Stimulated activated CD8-positive, alpha-beta memory T cell treated with anti-CD3 and anti-CD28 coated beads, Interleukin-7, amount 100 ng/mL, for 1 hour (primary cell): ENCODE measurements at places on chromosomes 11 and 22.

DNA sequence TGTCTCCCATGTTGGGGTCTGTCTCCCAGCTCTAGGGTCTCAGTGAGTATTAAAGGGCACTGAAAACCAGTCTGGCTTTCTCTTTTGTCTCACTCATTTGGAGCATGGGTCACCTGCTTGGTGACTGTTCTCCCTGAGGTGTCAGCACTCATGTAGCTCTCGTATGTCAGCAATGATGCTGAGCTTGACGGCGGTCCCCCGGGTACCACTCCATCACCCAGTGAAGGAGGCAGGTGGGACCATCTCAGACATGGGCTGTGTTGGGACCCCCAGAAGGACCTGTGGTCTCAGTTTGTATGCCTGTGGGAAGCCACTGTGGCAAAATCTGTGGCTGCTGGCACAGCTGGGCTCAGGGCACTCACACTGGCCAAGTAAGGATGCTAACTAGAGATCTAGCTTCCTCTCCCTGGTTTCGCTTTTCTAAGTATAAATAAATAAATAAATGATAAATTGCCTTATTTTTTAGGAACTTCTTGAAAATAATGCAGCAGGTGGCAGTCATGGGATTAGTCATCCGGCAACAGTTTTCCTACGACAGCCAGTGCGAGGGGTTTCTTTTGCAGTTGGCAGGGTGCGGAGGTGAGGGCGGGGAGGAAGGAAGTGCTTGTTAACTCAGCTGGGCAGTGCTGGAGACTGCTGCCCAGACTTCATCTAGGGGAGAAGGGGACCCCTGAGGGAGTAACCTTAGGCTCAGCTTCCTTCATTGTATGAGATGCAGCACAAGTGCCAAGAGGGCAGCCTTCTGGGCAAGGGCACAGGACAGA lies 48.8 kb downstream of the OSBP2 start:
- no peak for DNase-seq

DNA sequence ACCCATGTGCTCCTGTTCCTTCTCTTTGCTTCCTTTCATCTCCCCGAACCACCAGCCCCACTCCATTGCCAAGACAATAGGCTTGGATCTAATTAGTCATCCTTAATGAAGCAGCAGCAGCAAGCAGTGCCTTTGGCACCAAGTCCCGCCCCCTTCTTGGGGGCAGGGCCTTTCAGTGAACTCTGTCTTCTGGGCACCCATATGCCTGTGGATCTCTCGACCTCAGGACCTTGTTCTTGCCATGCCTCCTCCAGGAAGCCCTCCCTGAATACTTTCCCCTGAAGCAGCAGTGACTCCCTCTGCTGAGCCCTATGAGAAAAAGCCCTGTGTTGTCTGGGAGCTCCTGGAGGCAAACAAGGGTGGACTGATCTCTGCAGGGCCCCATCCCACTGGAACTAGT lies 32.1 kb downstream of the ARHGEF17 start:
- no peak for DNase-seq

GRCh38 chr11:47997063-47998053 lies 17.0 kb downstream of the PTPRJ start:
- no peak for DNase-seq

- DNase-seq: no peak
Measured at GRCh38 chr11:120722524-120722923, 211.0 kb downstream of the GRIK4 start.

GRCh38 chr11:59801160-59801706 lies 9.3 kb downstream of the MRPL16 start:
- no peak for DNase-seq

DNA sequence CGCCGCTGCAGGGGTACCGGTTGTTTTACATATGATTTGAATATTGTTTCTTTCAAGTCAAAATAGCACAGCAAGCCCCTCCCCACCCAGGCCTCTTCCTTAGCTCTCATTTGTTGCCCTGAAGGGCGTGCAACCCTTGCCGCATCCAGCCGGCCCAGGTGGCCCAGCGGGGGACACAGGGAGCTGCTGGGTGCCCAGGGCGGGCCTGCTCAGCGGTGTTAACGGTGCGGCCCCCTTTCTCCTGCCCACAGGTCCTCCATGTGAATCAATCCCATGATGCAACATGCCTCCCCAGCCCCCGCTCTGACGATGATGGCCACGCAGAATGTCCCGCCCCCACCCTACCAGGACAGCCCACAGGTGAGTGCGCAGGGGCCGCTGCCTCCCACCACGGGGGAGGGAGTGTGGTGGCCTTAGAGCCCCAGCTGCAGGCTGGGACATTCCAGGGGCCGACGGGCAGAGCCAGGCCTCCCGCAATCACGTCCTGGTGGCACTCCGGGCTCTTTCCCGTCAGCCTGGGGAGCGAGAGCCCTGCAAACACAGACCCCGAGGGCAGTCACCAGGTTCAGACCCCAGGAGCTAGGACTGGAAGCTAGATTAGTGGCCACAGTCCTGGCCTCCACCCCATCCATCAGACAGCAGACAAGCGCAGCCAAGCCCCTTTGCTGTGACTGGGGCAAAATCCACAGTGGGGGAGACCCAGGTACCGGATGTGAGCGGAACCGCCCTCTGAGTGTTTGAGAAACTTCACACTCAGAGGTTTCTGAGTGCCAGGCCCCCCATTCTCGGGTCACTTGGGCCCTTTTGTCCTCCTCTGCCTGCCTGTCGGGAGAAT lies 144.8 kb downstream of the FEZ1 start:
- no peak for DNase-seq

DNA sequence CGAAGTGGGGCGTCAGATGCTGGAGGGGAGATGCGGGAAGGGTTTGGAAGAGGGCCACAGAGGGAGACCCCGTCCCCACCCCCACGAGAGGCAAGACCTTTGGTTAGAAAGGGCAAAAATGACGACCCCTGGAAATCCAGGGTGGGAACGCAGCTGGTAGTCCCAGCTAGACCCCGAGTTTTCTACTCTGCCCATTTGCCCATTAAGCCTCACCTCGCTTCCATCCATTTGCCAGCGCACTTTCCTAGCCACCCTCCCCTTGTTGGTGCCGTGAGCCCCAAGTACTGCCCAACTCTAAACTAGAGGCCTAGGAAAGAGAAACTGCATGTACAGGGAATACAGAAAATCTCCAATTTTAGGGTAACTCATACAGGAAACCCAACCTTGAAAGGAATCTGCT lies 370 bp downstream of the DDX25 start:
- DNase-seq: no peak

DNA sequence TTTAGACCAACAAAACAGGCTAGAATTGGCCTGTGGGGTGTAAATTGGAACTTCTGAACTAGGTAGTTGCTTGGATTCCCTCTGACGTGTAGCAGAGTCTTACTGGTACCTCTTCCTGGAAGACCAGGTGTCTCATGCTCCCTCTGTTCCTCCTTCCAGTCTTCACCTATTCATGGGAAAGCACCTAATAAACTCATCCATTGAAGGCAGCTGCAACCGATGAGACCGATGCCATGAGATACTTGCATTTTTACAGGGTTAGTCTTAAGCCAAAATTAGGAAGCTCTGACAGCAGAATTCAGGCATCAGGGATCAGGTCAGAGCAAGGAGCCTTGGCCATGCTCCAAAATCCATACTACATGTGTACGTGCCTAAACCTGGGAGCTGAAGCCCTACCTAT lies 13.2 kb upstream of the HEPHL1 start:
- no peak for DNase-seq

GRCh38 chr11:69499918-69500284 lies 18.4 kb downstream of the LINC01488 start:
- DNase-seq: no peak

GRCh38 chr11:74634537-74634936 lies 42.2 kb downstream of the POLD3 start:
- no peak for DNase-seq

DNA sequence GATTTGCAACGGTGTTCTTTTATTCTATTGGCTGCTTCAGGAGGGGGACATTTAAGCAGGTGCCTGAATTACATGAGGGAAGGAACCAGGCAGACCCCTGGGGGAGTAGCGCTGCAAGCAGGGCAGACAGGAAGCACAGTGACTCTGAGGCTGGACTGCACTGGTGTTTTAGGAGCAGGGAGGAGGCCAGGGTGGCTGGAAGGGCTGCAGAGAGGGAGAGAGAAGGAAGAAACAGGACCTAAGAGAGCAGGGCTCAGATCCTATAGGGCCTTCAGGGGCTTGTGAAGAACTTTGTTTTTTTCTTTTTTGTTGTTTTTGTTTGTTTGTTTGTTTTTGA lies 62.5 kb upstream of the SORL1-AS1 start:
- no peak for DNase-seq

GRCh38 chr11:121652971-121653370 lies 200.2 kb upstream of the SORL1-AS1 start:
- DNase-seq: no peak

DNA sequence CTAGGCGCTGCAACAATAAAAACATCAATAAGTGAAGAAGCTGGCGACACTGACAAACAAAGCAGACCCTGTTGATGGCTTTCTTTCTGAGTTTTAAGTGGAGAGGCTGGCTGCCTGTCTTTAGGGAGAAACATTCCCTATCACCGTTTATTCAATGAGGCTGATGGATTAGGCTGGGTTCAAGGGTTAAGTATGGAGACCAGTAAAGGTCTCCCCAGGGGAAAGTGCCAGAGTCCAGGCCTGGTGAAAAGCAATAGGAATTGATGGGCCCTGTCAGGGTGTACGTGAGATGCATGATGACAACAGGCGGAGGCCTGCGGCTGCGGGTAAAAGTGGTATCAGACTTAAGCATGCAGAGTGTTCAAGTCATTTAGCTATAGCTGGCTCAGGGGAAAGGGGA lies 102.6 kb downstream of the ALX4 start:
- no peak for DNase-seq

DNA sequence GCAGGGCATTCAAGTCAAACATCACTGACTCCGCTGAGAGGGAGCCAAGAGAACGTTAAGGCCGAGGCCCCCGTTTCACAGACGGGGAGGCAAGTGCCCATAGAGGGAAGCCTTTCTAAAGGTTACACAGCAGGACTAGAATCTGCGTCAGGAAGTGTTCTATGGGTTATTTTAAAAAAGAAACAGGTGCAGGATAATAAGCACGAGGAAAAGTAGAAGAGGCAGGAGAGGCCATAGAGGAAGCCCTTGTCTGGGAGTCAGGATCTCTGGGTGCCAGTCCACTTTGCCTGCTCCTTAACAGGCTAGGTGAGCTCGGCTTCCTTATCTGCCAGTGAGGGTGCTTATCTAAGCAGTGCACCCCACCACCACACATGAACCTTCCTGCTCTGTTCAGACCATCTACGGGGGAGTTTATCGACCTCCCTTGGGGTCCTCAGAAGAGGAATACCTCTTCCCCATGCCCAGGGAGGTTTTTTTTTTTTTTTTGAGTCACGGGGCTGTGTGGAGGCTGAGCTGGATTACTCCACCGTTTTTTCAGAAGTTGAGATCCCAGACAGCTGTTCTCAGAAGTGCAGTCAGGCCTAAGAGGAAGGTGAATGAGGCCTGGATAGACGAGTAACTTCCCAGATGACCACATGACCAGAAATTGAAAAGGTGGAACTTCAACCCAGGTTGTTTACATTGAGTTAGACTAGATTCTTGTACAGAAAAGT lies 1.2 kb upstream of the FCHSD2 start:
- DNase-seq: no peak

GRCh38 chr11:68454767-68455166 lies 5.8 kb upstream of the PPP6R3 start:
- DNase-seq: no peak

DNA sequence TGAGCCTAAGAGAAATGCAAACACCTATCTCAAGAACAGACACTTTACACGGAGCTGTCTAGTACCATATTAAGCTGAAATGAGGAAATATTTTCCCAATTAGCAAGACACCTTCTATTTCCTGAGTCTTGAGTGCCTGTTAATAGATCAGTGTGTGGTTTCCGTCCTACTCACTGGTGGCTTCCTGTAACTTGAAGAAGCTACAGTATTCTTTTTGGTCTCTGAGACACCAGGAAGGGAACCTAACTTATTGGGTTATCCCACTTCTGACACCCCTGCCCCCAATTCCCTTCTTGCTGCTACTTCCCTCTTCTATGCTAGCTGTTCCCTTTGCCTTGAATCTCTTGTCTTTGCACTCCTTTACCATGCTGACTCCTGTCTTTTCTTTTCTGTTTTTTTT lies 92.7 kb downstream of the FDX1 start:
- no peak for DNase-seq

GRCh38 chr11:36398231-36398953 lies 102.3 kb downstream of the PRR5L start:
- DNase-seq: no peak

GRCh38 chr11:77056814-77057402 lies 9.9 kb upstream of the CAPN5 start:
- DNase-seq: no peak

- no peak for DNase-seq
Measured at GRCh38 chr11:47391711-47392432, 13.5 kb upstream of the SPI1 start.

DNA sequence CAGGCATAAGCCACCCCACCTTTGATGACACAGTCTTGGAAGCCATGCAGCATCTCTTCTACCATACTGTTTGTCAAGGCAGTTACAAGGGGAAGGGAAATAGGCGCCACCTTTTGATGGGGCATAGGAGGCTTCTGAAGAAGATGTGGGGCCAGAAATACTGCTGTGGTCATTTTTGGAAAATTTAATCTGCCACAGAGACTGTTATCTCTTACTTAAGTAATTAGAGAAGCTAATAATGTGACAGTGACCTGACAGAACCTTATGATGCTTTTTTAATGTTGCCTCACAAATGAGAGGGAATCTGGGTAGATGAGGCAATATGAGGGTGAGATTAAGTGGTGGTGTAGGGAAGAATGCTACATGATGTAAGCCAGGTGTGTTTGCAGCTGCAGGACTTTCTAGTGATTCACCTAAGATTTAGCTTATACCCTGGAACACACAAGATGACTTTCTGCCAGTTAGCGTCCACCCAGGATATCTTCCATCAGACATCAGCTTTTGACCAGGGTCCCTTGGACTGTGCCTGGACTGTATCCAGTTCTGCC lies 34.3 kb upstream of the ADORA2A start:
- no peak for DNase-seq

- DNase-seq: no peak
Measured at GRCh38 chr22:30381264-30381663, 5.9 kb downstream of the RNF215 start.

GRCh38 chr22:42610186-42610585 lies 4.5 kb downstream of the POLDIP3 start:
- no peak for DNase-seq

GRCh38 chr11:73907191-73907590 lies 30.4 kb downstream of the PAAF1 start:
- no peak for DNase-seq

DNA sequence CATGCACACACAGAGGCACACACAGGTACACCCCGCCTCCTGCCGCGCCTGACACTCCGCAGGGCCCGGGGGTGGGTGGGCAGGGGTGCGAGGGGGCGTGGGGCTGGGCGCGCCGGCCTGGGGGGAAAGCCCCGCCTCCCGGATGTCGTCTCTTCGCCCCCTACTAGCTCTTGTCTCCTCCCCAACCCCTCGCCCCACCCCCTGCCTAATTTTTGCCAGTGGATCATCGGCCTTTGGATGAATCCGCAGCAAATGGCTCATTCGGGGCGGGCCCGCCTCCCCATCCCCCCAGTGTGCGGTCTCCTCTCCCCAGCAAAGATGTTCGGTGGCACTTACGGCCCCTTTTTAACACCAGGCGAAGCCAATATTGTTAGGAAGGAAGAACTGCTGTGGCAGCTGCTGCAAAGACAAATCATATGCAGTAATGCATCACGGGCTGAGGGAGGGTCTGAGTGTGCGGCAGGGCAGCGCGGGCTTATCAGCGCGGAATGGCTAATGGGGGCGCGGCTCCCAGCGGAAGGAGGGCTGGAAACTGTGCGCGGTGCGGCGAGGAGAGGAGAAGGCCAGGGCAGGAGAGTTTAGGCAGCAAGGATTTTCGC lies 13.4 kb upstream of the NECTIN1 start:
- DNase-seq: no peak
